ENCODE measurements at places on chromosomes 1 and 21.

DNA sequence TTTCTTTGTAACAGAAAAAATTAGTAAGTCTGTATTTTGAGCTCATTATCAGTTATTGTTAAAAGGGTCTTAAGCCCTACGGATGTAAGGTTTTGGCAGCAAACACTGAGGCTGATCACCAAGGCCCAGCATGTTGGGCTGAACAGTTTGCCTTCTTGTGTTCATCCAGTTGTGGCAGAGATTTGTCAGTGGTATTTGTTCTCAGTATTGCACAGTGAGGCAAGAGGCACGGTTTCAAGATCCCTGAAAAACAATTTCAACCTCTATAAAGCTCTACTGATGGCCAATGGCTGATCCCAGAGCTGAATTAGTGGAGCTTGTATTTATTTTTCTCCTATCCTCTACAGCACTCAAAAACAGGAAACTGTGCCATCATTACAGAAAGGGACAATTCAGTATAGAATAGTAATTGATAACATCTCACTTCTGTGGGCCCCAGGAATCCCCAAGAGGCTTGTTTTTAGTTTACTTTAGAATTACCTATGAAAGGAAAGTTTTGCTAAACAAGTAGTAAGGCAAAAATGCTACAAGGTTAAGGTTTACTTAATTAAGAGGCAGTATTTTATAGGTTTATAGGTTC, 191.8 kb upstream of the RAB4A start:
- DNase-seq, result no peak

- no peak for DNase-seq
These were observed 56.0 kb upstream of the DSCAM start for GRCh38 chr21:40902993-40903392.

DNA sequence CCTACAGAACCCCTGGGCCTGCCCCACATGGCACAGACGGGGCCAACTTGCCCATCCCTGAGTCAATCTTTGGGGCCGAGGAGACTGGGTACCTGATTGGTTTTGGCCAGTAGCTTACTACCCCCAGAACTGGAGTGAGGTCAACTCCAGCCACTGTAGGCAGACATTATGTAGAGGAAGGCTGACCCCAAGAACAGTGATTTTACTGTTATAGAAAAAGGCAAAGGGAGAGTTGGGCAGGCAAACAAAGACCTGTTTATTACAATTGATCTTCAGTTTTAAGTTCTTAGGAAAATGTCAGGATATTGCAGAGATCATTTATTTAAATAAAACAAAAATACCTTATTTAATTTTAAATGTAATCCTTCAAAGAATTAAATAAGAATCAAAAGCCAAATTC, 653.8 kb downstream of the NPHP4 start:
- no peak for DNase-seq

- DNase-seq, result no peak
These were observed 73.9 kb downstream of the OBSCN start for GRCh38 chr1:228281631-228282328.

DNA sequence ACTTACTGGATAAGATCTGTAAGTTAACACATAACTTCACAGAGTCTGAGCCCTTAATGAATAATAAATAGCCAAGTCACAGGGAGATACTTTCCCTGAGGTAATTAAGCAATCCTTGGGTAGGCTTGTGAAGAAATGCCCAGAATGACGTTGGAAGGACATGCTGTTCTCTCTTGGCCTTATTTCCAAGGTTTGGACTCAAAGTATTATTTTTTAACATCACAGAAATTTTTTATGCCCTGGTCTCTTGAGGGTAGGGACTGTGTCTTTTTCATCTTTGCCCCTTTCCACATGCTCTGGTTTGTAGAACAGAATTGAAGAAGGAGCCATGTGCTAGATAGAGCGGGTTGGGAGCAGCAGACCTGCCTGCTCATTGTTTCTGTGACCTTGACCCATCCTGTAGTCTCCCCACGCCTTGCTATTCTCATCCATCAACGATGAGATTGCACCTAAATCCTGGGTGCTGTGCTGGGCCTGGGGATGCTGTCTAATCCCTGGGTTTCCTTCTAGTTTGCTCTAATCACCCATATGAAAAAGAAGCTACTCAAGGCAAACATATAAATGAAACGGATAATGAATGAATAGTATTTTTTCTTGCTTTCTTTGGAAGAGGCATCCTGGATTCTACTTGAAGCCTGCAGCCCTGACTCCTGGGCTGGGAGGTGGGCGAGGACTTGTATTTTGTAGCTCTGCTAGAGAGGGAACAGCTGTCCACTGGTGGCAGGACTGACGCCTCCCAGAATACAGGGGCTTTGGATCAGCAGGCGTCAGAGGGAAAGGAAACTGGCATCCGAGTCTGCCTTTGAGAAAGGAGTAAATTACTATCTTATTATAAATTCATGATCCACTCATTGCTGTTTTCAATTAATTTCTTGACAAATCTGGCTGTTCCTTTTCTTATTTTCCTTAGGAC, 17.5 kb upstream of the LAMTOR5 start:
- no peak for DNase-seq

GRCh38 chr21:27536319-27536718, 569.4 kb upstream of the ADAMTS5 start:
- DNase-seq, result no peak

- DNase-seq, result peak; percentile 62
These were observed 4.6 kb downstream of the KLHDC8A start for GRCh38 chr1:205351984-205352713.

DNA sequence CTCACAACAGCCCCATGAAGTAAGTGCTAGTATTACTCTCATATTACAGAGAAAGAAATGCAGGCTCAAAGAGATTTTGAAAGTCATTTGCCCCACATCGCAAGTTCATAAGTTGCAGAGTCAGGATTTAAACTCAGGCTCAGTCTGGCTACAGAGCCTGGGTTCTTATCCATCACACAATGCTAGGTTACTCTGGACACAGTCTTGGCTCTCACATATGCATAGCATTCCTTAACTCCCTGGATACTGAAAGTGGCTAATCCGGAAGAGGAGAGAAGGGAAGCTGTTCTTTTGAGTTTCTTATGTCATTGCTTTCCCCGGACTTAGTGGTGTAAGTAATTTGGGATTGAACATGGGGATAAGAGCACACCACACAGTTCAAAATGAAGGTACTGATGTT, 357.4 kb upstream of the PLXNA2 start:
- peak; percentile 53 for DNase-seq

- no peak for DNase-seq
These were observed 13.1 kb downstream of the ZNF326 start for GRCh38 chr1:90007979-90008404.

DNA sequence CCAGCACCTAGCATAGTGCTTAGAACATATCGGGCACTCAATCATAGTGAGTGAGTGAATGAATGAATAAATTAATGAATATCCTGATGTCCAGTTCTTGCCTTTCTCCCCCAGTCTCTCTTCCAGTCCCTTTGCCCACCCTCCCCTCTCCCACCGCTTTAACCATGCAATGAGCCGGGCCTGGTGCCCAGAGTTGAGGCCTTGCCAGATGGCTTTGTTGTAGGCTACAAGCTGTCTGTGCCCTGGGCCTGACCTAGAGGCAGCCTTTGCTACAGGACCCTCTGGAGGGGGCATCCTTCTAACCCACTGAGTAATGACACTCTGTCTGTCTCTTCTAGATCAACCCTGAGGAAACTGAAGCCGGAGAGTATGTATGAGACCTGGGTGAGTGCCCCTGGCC, 6.9 kb downstream of the CASQ1 start:
- DNase-seq, result no peak
